NCI-H1417 treated with DMSO at 0.1 percent for 48 hours (cell line): ENCODE measurements at places on chromosomes 6 and 20.

GRCh38 chr6:37516076-37516919 lies 16.6 kb upstream of the CCDC167 start:
- peak; percentile 75 for DNase-seq

GRCh38 chr6:13492357-13492756 lies 5.0 kb upstream of the GFOD1 start:
- DNase-seq, result no peak

- no peak for DNase-seq
These were observed 4.5 kb downstream of the DLL1 start for GRCh38 chr6:170286246-170286933.

DNA sequence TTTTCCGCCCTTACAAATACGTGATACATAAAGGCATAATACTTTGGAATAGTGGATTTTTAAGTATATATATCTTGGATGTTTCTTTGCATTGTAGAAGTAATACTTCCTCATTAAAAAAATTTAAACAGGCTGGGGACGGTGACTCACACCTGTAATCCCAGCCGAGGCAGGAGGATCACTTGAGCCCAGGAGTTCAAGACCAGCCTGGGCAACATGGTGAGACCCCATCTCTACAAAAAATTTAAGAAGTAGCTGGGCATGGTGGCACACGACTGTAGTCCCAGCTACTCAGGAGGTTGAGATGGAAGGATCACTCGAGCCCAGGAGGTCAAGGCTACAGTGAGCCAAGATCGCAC lies 38.6 kb upstream of the RNF8 start:
- no peak for DNase-seq

GRCh38 chr6:2550247-2550646 lies 200.5 kb downstream of the MYLK4 start:
- no peak for DNase-seq

DNA sequence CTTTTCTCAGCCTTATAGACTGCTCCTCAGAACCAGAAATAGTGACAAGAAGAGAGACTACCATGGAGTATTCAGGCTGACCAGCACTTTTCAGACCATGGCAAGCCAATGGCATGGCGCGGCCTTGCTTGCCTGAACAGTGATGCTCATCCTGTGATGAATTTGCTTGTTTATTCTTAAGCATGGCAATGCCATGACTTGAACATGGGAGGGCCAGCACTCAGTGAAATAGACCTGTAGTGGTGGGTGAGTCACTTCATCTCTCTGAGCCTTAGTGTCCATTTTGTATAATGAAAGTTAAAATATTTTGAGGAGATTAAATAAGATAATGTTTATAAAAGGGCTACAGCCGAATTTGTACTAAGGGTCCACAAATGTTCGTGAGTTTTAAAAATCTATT lies 79.1 kb downstream of the LRRC1 start:
- no peak for DNase-seq

DNA sequence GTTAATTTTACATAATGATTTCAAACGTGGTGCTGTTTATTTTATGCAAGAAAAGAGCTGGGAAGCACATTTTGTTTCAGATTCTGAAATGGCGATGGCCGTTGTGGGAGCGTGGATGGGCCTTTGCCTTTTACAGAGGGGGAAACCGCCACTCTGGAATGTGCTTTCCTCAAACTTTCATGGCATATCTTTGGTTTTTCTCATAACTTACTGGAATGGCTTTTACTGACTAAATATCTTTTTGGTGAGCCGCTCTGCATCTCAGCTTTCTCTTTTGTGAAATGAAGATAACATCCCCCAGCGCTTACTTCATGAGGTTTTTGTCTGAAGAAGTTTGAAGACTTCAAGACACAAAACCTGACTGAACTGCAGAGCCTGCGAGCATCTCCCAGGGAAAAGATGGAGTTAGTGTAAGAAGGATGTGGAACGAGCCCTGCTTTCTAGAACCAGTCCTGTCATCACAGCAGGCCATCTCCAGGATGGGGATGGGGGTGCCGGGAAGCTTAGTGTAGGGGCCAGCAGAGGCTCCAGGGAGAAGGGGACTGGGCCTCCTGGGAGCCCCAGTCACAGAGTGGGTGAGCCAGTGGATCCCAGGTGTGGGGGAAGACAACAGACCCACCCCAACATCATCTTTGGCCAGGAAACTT lies 61.8 kb upstream of the TIAM2 start:
- DNase-seq, result no peak

GRCh38 chr6:14440940-14441781 lies 323.6 kb downstream of the CD83 start:
- peak; percentile 86 for DNase-seq

DNA sequence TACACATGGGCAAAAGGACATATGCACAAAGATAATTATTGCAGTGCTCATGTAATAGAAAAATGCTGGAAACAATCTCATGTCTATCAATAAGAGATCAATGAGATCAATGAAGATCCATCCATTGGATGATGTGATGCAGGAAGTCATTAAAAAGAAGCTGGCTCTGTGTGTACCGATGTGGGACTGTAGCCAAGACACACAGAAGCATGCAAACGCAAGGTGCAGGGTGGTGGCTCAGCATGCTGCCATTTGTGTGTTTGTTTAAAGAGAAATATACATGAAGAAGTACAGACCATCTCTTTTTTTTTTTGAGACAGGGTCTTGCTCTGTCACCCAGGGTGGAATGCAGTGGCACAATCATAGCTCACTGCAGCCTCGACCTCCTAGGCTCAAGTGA lies 33.1 kb upstream of the KCNB1 start:
- no peak for DNase-seq

- no peak for DNase-seq
These were observed 27.2 kb downstream of the ARID1B start for GRCh38 chr6:156804402-156804801.

DNA sequence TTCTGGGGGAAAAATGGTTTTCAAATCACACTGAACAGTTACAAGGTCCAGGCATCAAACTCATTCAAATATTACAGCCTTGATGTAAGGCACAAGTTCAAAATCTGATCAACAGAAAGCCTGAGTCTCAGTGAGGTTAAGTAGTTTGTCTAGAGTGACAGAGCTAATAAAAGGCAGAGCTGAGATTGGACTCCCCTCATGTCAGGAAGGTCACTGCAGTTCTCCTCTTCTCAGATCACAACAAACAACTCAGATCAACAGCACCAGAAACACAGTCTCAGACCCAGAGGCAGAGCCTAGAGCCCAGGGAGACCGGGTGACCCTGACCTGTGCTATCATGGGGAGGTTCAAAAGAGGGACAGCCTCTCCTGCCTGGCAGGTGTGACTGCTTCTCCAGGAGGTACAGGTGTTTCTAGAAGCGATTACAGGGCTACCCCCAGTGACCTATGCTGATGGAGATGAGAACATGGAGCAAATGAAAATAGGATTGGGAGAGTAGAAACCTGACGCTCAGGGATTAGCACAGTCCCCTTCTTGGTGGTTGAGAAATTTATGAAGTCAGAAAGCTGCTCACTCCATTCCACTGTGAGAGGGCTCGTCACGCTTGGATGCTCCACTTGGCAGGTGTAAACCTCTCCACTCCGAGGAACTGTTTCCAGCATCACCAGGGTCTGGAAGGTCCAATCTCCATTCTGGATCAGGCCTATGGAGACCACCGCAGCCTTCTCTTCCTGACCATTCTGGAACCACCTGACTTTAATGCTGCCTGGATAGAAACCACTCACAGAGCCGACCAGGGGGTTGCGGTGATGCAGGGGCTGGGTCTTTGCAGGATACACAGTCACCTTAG lies 24.3 kb upstream of the HLA-DRB5 start:
- no peak for DNase-seq

DNA sequence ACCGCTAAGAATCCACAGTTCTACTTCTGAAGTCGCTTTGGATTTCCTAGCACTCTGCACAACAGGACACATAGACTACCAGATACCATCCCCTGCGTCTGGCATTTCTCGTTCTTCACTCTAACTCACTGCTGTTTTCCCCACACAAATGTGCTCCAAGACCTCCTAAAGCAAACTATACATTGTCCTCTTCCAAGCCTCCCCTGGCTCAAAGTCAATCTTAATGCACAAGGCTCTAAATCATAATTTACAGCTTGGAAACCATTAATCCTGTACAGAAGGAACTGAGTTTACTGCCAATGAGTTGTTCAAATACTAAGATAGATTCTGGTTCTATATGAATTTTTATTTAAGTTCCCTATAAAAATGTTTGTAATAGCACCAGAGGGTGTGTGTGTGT lies 128.5 kb downstream of the HIVEP2 start:
- no peak for DNase-seq

DNA sequence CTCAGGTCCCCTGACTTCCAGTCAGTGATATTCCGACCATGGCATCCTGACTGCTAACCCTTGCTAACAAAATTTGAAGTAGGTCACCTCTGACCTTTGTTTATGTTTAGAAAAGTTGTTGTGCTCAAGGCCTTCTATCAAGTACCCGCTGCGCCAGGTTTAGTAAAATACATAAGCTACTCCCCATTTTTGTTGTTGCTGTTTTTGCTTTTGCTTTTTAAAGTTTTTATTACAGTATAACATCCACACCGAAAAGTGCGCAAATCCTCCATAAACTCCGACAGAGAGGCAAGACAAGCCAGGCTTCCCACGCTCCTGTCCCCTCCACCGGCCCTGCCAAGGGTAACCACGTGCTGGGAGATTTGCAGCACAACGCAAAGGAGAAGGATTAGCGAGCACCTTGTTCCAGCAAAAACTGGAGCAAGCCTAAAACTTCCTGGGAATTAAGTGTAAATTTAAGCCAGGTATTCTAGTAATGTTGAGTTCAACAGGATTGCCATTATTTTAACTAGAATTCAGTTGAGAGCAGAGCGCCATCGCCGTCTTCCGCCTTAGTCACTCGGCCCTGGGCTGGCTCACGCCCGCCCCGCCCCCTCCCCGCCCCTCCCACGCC lies 17.8 kb upstream of the HMGN4 start:
- peak; percentile 25 for DNase-seq

GRCh38 chr6:13881621-13882165 lies 43.1 kb upstream of the RNF182 start:
- DNase-seq, result no peak

- no peak for DNase-seq
These were observed 100.9 kb downstream of the PFDN4 start for GRCh38 chr20:54308804-54309203.

DNA sequence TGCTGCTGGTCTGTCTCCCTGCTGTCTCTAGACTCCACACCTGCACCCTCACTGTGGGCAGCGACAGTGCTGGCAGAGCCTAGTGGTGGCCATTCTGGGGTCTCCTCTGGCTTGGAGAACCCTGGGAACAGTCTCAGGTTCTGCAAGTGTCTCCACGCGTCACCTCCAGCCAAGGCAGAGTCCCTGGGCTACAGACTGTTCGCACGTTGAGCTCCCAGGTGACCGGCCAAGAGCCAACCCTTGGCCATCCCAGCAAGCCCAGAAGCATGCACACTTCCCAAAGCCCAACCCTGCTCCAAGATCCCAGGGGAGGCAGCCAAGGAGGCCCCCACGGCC lies 4.8 kb downstream of the EEF1A2 start:
- no peak for DNase-seq

GRCh38 chr6:12083763-12084162 lies 71.7 kb downstream of the HIVEP1 start:
- DNase-seq, result no peak

- no peak for DNase-seq
These were observed 327.3 kb upstream of the RUNX2 start for GRCh38 chr6:45000833-45001232.

DNA sequence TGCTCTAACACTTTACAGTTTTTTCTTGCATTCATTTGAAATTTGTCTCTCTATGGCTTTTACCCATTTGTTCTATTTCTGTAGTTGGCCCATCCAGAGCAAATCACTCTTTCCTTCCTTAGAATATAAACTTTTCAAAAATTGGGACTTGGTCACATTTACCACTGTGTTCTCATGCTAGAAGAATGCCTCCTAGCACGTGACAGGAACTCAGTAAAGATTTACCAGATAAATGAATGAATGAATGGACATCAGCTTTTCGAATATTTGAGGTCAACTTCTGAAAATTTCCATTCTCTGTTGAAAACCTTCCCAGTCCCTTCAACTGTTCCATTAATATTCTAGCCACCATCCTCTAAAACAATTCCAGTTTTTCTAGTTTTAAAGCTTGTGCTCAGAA lies 294.5 kb downstream of the CD83 start:
- no peak for DNase-seq

DNA sequence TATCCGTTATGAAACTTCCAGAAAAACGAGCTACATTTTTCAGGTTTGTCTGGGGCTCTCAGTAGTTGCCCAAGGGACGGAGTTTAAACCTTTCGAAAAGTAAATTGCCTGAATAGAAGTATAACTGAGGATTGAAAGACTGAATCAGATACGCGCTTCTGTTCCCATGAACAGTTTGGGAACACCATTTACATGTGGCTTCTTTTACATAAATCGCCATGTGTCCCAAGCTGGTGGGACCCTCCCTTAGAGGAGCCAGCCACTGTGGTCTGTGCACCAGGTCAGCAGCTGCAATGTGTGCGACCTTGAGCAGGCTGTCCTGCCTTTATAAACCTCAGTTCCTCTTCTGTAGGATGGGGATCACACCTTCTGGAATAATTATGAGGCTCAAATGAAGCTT lies 11.0 kb downstream of the ENTPD6 start:
- no peak for DNase-seq

GRCh38 chr20:32971703-32972161 lies 32.5 kb downstream of the SUN5 start:
- DNase-seq, result no peak

GRCh38 chr20:33099843-33100538 lies 20.5 kb downstream of the BPIFB4 start:
- no peak for DNase-seq
